Foreskin melanocyte (primary cell): ENCODE measurements at places on chromosomes 3 and 15.

DNA sequence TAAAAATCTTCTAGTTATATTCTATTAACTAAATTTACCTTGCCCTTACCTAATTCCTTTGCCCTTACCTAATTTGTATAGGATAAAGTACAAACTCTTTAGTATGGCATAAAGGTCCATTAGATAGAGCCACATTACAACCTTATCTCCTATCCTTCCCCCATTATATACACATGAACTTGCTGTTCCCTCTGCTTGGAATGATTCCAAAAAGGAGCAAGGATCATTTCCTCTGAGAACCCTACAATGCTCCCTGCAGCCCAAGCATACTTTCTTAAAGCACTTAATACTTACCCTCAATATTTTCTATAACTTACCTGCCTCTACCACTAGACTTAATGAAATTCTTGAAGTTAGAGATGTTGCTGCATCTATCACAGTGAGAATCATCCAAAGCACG, 118.9 kb upstream of the CCDC54 start:
- DNase-seq, result no peak

GRCh38 chr3:138898301-138898700, 48.6 kb downstream of the FOXL2 start:
- no peak for DNase-seq

GRCh38 chr3:143040261-143040879, 39.0 kb downstream of the U2SURP start:
- DNase-seq, result no peak

DNA sequence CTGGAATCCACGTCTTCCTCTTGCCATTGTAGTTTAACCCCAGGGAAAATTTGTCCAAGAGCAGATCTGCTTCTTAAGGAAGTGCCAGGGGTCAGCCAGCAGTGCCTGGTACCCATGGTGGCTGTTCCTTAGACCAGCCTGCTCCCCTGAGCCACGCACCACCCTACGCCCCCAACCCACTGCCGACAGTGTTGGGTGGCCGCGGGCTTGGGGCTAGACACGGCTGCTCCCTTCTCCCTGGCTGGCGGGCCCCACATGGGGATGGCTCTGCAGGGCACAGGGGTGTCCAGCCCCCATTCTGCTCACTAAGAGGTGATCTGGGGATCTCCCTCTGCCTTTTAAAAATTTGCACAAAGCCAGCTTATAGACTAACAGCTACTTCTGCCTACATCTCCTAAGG, 104.8 kb downstream of the TMEM266 start:
- no peak for DNase-seq

GRCh38 chr3:106036696-106037095, 167.9 kb upstream of the CBLB start:
- no peak for DNase-seq

- no peak for DNase-seq
These were observed 16.3 kb downstream of the TMEM43 start for GRCh38 chr3:14141144-14141543.

GRCh38 chr3:50817756-50818529, 143.2 kb downstream of the DOCK3 start:
- DNase-seq, result no peak

- DNase-seq, result no peak
These were observed 49.3 kb downstream of the STRIT1 start for GRCh38 chr3:155244216-155244615.

GRCh38 chr3:38565339-38566214, 69.4 kb downstream of the EXOG start:
- no peak for DNase-seq

- peak; percentile 4 for DNase-seq
These were observed 522.4 kb upstream of the ADAMTS9 start for GRCh38 chr3:65210026-65210814.

DNA sequence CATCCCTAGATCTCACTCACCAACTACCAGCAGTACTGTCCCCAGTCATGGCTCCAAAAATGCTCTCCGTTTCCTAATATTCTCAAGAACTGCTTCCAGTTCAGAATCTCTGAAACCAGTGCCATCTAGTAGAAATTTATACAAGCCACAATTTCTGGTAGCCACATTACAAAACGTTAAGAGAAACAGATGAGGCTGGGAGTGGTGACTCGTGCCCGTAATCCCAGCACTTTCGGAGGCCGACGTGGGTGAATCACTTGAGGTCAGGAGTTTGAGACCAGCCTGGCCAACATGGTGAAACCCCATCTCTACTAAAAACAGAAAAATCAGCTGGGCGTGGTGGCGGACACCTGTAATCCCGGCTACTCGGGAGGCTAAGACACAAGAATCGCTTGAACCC, 78.4 kb upstream of the RAD18 start:
- no peak for DNase-seq

DNA sequence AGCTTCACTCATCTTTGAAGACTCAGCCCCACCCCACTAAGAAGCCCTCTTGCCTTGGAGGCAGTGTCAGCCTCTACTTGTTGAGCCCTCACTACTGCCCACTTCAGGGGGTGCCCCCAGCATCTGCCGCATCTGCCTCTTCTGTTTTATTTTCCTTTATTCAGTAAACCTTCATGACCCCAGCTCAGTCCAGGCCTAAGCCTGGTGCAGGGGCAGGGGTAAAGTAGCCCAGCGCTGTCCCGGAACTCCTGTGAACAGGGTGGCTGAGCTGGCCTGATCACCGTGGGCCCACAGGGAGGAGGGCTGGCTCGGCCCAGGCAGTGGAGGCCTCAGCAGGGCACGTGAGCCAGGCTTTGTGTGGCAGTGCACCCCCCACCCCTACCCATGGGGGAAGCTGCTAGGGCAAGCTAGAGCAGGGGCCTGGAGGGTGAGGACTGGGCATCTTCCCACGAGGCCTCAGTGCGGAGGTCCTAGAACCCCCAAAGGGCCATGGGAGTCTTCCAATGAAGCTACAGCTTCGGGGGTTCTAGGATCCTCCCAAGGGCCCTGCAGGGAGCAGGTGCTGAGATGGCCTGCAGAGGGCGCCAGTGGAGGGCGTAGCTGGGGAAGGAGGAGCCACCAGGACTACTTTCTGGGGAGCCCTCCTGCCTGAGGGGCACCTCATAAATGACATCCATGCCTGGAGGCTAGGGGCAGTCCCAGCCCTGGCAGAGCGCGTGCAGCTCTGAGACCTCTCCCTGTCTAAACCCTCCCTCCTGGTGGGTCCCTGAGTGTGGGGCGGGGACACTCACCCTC, 36.0 kb downstream of the TSPAN3 start:
- DNase-seq, result no peak
